ENCODE measurements at places on chromosomes 12 and 14.
A peak's percentile ranks its signal among the peaks of the same experiment; 100 is the strongest.

DNA sequence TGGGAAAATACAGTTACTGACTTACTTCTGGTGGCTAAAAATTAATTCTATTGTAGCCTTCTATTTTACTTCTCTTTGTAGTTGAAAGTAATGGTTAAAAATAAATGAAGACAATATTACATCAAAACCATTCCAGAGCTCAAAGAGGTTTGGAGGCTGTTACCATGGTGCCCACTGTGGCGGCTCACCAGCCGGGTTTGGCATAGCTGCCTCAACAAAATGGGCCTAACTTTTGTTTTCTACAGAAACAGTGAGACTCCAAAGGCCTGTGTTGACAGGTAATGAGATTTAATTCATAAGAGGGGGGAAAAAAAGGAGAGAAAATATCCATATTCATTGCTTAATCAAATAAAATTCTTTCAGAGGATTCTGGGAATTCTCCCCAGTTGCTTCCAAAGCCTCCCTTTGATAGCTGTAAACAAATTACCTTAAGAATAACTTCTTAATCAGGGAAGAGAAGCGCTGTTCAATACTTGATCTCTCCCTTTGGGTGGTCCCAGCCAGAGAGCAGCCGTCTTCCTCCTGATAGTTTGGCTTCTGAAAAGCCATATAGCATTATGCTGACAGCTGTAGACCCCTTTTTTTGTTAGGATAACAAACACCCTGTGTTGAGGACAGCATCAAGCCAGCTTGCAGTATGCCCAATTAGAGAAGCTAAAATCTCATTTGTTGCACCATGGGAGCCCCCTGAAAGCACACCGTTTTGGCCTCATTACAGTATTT lies 266.8 kb downstream of the NEDD1 start:
- ATAC-seq, result no peak

DNA sequence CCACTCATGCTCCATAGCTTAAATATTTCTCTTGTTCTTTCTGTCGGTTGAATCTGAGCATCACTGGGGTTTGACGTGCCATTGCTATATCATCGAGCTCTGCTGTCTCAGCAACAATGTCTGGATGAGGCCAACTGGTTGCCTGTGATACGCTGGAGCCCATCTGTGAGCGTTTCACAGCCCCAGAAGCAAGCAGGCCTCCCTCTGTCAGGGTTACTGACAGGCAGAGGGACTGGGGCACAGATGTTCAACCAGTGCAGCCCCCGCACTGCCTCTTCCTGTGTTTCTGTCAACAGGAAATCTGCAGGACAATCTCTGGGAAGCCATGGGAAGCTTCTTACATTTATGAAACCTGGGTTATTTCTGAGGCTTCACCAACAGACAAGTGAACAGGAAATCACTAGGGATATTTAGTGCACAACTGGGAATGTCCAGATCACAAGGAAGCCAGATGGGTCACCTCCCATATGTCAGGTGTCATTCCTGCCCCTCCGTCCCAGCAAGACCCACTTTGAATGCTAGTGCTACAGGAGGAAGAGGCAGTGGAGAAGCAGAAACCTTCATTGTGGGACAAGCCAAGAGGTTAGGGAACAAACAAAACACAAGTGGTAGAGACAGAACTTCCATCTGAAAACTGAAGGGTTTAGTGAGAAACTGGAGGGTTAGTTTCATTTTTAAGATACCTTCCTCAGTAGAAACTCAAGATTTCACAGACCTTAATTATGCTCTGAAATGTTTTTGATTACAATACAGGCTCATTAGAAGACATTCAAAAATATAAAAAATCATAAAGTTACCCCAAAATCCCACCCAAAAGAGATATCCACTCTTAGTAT lies 24.1 kb downstream of the DMAC2L start:
- ATAC-seq, result no peak

GRCh38 chr12:44370982-44371381 lies 505.1 kb downstream of the NELL2 start:
- no peak for ATAC-seq

DNA sequence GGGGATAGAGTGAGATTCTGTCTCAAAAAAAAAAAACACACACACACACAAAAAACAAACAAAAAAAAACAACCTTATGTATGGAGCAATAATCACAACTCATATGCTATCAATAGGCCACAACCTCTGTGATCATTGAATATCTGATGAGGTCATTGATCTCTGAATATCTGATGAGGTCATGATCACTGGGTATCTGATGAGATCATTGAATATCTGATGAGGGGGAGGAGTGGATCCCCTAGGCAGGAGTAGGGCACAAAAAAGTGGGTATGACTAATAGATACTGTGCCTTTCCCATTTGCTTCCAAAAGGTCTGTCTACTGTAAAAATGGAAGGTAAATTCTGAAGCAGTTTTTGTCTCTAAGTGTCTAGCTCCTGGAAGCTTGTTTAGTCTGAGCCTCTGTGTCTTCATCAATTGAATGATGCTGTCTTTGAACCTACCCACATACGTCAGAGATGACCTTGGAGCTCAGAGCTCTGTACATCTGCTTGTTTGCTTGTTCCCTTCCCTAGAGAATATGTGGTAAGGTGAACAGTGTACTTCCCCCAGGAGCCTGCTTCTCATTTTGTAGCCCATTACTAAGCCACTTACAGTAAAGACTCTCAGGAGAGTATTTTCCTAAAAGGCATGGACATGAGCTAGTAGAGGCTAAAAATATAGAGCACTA lies 13.6 kb downstream of the PAH start:
- ATAC-seq, result no peak

GRCh38 chr12:98085046-98085755 lies 430.2 kb upstream of the TMPO start:
- ATAC-seq, result no peak

GRCh38 chr12:43331935-43332334 lies 220.1 kb downstream of the ADAMTS20 start:
- no peak for ATAC-seq

- no peak for ATAC-seq
Observed at GRCh38 chr12:113405694-113406093, 2.0 kb upstream of the SDS start.

DNA sequence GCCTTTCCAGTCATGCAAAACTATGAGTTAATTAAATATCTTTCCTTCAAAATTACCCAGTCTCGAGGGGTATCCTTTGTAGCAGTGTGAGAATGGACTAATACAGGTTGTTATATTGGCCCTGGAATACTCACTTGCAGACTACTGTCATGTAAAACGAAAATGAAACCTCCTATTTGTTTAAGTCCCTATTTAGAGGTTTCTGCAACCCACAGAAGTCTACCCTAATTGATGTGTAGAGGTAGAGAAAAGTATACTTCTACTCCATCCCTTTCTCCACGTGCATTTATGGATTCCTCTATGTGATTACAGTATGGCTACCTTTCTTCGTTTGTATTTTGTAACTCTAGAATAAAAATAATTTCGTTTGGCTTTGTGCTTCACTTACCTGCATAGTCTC lies 371.1 kb downstream of the FSCB start:
- ATAC-seq, result no peak

GRCh38 chr14:94560291-94560665 lies 964 bp upstream of the SERPINA4 start:
- no peak for ATAC-seq

DNA sequence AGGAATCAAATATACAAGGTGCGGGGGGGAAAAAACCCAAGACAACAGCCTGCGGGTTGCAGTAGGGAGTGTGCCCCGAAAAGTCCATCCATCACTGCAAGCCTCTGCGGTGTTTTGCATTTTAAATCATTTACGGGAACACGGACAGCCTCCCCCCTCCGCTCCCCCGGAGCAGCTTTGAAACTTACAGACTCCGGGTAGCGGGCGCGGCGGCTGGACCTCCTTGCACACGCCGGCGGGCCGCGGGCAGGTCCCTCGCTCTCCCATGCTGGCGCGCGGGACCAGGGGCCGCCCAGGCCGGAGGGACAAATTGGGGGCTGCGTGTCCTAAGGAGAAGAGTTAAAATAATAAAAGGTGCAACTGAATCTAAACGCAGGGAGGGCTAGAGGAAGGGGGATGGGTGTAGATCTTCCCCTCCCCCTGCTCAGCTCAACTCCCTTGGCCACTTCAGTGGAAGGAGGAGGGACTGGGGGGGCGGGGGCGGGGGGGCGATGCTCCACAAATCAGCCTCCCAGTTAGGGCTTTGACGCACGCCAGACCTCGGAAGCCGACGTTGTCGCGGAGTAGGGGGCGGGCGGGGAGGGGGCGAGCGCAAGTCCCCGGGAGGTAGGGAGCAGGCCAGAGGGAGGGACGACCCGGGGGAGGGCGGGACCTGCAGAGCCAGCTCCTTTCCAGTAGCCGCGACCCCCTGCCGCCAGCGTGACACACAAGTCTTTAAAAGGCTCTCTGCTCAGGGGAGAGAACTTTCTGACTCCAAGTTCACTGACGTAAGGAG lies at the start of gene KCNJ8:
TSS of gene KCNJ8 (minus strand) at position 349 of the 775 bp plus-strand sequence. CDS start 1,090 bp downstream, outside the sequence.
- peak; percentile 87 for ATAC-seq

- no peak for ATAC-seq
Observed at GRCh38 chr12:1398673-1399072, 195.7 kb downstream of the FBXL14 start.

DNA sequence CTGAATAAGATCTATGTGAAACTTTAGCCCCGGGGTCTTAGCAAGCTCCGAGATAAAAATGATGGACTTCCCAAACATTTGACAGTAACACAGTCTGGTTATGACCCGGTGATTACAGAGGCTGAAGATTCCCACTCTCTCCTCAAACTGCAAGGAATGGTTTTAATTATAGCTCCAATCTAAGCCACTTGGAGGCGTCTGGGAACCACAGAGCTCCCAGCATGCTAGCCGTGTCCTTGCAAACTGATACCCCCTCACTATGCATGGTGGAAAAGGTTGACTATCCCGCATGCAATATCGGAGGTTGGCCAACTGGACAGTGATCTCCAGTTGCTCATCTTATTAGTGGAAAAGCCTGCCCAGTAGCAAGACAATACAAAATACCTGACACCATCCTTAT lies 76.5 kb upstream of the GRIN2B start:
- ATAC-seq, result no peak

DNA sequence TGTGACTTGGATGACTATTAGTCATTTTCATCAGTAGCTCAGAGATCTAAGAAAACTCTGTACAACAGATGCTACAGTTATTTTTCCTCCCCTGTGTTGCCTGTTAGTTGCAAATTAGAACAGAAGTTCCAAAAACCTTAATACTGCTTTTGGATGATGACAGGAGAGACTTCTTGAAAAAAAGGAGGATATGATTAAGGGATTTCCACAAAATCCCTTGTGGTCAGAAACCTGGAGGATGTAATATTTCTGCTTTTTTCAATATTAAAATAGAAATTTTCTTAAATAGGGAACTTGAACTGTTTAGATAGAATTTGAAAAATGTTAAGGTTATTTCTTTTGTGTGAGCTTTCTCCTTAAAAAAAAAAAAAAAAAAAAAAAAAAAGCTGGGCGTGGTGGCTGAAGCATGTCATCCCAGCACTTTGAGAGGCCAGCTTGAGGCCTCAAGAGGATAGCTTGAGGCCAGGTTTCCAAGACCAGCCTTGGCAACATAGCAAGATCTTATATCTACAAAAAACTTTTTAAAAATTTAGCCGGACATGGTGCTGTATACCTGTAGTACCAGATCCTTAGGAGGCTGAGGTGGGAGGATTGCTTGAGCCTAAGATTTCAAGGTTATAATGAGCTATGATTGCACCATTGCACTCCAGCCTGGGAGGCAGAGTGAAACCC lies 14.1 kb downstream of the CMAS start:
- ATAC-seq, result no peak

- no peak for ATAC-seq
Observed at GRCh38 chr14:78725086-78725485, 554.9 kb downstream of the NRXN3 start.

GRCh38 chr12:24933694-24934407 lies 15.1 kb downstream of the BCAT1 start:
- ATAC-seq, result no peak
